ENCODE measurements at places on chromosomes 2 and 18.
A peak's percentile ranks its signal among the peaks of the same experiment; 100 is the strongest.

- peak; percentile 32 for DNase-seq
Observed at GRCh38 chr2:69667805-69668382, 24.4 kb upstream of the AAK1 start.

- no peak for DNase-seq
Observed at GRCh38 chr18:51164761-51165281, 32.7 kb downstream of the MEX3C start.

DNA sequence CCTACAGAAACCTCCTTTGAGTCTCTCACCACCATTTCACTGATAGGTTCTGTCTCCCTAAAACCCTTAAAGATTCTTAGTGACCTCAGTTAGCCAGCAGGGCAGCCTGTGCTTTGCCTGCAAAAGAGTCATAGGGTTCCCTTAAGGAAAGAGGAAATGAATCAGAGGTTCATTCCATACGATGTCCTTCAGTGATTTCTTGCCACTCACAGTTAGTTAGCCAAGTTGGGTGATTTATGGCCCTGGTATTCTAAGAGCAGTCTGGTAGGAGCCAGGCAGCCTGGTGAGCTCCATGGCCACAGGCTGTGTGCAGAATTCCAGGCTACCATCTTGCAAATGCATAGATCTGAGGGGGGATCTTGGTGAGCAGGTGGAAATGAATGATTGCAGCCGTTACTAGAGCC lies 18.7 kb upstream of the CCBE1 start:
- DNase-seq, result peak; percentile 98

GRCh38 chr18:34115409-34116081 lies 109.2 kb downstream of the NOL4 start:
- DNase-seq, result no peak

DNA sequence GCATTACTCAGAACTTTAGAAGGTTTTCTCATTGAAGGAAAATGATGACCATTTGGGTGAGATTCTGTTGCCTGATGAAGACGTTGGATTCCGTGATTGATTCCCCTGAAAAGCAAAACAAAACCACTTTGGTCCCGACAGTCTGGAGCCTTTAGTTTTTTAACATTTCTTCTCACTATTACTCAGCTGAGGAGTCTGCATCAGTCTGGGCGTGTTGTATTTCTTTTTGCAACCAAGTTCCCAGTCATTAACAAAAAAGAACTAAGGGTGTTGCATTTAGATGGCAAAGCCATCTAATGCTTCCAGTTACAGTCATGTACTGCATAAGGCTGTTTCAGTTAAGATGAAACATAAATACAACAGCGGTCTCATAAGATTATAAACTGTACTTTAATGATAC lies 343.1 kb upstream of the CDH2 start:
- no peak for DNase-seq

GRCh38 chr18:11877497-11878135 lies 26.4 kb downstream of the CHMP1B start:
- no peak for DNase-seq

DNA sequence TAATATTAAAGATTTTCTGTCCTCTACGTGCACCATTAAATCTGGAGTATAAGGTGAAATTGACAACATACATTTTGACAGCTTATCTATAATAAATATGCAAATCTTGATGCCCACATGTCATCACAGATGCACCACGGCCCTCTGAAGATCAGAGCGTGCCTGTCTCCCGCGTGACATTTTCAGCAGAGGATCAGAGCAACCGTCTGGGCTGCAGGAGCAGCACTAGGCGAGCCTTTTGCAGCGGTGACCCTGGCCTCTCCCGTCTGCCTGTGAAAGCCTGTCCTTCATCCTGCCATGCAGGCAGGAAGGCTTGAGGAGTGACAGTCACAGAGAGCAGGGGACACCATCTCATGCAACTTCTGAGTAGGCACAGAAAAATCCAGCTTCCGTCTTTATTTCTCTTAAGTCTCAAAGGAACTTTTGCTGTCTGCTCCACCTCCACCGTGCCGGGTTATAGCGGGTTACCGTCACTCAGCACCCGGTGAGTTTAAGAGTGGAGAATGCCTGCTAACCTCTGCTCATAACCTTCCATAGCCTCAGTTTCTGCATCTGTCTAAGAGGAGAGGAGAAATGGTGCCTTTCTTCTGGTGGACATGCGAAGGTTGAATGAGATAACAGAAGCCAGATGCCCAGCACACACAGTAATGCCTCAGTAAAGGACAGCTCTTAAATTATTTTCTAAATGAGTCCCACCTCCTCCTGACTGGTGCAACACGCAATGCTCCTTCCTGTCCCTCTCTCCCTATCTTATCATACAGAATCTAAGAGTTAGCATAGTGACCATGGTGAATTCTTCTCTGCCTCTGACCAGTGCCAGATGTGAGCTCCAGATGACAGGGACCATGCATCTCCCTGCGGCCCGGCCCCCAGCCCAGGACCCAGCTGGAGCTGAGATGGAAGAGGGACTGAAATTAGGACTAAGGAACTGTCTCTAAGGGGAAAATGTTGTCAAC lies 43.8 kb downstream of the CELF4 start:
- DNase-seq, result no peak

- no peak for DNase-seq
Observed at GRCh38 chr2:104163611-104164130, 690.2 kb upstream of the POU3F3 start.

- peak; percentile 10 for DNase-seq
Observed at GRCh38 chr2:101204400-101205115, 48.1 kb upstream of the CNOT11 start.

GRCh38 chr2:146806364-146807005 lies 1038.3 kb upstream of the ACVR2A start:
- peak; percentile 75 for DNase-seq

GRCh38 chr2:86785456-86785855 lies 5.3 kb downstream of the CD8A start:
- DNase-seq, result no peak

- DNase-seq, result peak; percentile 43
Observed at GRCh38 chr2:135617501-135618015, 86.3 kb downstream of the R3HDM1 start.

- DNase-seq, result peak; percentile 65
Observed at GRCh38 chr2:66440708-66441497, 6.0 kb downstream of the MEIS1 start.

GRCh38 chr2:74872389-74872836 lies 38.5 kb downstream of the HK2 start:
- DNase-seq, result no peak

DNA sequence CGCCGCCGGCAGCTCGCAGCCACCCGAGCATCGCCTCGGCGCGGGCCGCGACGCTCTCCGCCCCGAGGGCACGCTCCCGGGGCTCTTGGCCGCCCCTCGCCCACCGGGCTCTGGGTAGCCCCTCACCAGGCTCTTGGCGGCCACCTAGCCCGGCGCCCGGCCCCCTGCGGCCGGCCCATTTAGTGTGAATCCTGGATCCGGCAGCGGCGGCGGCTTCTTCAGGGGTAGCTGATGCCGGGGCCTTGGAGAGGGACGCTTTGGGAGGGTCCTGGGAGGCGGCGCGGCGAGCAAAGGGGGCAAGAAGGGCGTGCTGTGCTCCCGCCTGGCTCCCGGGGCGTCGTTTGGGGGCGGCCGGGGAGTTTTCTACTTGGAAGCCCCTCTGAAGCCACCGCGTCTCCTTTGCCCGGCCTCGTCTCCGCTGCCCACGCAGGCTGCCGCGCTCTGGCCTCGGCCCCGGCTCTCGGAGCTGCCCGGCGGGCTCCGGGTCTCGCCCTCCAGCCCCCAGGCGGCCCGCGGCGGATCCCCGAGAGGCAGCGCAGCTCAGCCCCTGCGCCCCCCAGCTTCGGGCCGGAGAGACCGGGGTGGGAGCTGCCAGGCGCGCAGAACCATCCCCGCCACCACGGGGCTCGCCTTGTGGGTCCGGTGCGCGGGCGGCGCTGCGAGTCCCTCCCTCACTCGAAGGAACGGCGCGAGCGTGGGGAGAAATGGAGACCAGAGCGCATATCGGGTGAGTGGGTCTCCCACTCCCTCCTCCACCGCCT lies 509 bp downstream of the PIEZO2 start:
- DNase-seq, result no peak

GRCh38 chr2:123717636-123718334 lies 307.3 kb upstream of the CNTNAP5 start:
- DNase-seq, result no peak

GRCh38 chr2:17319090-17319489 lies 199.2 kb downstream of the RAD51AP2 start:
- no peak for DNase-seq

DNA sequence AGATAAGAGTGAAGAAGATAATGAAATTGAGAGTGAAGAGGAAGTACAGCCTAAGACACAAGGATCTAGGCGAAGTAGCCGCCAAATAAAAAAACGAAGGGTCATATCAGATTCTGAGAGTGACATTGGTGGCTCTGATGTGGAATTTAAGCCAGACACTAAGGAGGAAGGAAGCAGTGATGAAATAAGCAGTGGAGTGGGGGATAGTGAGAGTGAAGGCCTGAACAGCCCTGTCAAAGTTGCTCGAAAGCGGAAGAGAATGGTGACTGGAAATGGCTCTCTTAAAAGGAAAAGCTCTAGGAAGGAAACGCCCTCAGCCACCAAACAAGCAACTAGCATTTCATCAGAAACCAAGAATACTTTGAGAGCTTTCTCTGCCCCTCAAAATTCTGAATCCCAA lies 15.7 kb downstream of the MSH6 start:
- no peak for DNase-seq

GRCh38 chr2:64410671-64411070 lies 43.3 kb upstream of the LGALSL start:
- DNase-seq, result no peak

DNA sequence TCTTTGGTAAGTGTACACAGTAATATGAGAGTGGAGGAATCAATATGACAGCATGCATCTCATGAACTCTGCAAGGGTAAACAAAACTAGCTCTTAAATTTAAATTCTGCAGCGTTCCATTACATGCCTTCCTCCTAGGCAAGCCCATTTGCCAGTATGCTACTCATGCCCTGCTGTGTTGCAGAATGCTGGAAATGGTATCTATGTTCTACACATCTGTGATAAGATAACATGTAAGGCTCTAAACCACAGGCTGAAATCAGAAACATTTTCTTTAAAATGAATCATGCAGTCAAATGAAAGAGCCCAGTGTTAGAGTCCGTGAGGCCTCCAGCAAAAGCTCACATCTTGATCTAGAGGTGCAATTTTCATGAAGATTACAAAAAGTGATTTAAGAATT lies 112.8 kb upstream of the FN1 start:
- peak; percentile 44 for DNase-seq

GRCh38 chr2:176577054-176577453 lies 307.8 kb downstream of the MTX2 start:
- DNase-seq, result no peak

DNA sequence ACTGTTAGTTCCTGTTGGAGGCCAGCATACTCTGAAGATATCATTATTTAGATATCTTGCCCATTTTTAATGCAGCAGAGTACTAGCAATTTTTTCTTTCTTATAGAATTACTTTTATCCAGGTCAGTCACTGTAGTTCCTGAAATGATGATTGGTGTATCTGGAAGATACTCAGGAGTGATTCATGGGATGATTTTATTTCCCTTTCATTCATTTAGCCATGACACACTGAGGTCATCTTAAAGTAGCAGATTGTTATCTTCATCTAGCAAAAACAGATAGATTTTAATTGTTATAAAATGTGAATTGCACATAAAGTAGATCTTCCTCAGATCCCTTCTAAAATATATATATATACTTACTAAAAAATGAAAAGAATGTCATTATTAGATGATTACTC lies 109.1 kb downstream of the PIK3C3 start:
- peak; percentile 26 for DNase-seq

GRCh38 chr2:196291426-196291825 lies 120.0 kb upstream of the STK17B start:
- DNase-seq, result no peak

DNA sequence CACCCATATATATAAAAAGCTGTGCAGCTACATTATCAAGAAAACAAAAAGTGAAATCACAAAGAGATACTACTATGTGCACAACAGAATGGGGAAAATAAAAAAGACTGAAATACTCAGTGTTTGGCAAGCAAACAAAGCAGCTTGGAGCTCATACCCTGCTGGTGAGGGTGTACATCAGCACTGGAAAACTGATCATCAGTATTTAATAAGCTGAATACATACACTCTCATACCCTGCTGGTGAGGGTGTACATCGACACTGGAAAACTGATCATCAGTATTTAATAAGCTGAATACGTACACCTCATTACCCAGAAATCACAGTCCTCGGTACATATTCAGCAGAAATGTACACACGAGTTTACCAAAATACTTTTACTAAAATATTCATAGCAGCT lies 220.8 kb downstream of the SPP2 start:
- DNase-seq, result no peak

DNA sequence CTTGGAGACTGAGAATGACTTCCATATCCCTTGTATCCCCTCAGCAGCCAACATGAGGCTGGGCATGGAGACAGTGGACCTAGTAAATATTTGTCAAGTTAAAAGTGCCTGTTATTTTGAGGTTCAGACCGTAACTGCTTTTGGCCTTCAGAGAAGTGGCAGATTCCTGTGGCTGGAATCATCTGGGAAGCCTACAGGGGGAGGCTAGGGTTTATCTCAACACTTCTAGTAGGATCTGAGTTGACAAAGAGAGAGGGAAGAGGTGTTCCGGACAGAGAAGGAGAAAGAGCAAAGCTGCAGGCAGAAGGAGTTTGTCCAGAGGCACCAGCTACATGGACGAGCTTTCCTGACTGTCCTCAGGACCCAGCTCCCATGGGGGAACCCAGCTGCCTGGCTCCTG lies 27.0 kb downstream of the SLC14A2 start:
- no peak for DNase-seq

- DNase-seq, result no peak
Observed at GRCh38 chr2:237341872-237342271, 72.1 kb downstream of the COL6A3 start.

Data from fibroblast of skin of right biceps (primary cell).